ENCODE measurements at places on chromosomes 2 and 18.

DNA sequence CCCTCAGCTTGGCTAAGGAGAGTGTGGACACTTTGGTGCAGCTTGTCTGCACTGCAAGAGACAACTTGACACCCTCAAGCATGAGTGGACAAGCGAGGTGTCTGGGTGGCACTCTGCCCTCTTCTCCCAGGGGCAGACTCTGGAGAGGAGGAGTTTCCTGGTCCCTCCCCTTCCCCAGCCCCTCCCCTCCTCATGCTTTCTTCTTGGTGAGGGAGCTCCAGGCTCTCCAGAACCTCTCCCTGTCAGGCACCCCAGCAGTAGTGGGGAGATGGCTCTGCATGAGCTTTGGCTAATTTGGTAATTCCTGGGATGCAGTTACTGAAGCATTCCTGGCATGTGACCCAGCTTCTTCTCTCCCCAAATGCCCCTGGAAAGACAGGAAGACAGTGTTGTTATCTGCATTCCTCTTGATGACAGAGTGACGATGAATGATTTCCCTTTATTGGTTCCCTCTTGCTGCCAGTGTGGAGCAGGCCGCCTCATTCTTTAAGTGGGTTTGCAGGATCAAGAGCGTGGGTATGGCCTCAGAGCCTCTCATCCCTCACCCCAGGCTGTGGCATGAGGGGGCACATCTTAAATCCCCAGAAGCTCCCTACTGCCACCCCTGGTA lies 89.2 kb downstream of the STPG4 start:
- DNase-seq, result no peak

DNA sequence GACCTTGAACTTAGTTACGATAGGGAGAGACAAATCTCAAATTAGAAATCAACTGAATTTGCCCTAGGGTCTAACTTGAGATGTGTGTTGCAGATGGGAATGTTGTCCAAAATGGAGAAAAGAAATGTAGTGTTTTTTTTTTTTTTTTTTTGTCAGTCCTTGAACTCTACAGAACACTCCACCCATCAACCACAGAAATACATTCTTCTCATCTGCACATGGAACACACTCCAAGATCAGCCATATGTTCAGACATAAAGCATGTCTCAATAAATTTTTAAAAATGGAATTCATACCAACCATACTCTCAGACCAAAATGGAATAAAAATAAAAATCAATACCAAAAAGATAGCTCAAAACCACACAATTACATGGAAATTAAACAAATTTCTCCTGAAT lies 526.5 kb downstream of the FBXO15 start:
- DNase-seq, result no peak

DNA sequence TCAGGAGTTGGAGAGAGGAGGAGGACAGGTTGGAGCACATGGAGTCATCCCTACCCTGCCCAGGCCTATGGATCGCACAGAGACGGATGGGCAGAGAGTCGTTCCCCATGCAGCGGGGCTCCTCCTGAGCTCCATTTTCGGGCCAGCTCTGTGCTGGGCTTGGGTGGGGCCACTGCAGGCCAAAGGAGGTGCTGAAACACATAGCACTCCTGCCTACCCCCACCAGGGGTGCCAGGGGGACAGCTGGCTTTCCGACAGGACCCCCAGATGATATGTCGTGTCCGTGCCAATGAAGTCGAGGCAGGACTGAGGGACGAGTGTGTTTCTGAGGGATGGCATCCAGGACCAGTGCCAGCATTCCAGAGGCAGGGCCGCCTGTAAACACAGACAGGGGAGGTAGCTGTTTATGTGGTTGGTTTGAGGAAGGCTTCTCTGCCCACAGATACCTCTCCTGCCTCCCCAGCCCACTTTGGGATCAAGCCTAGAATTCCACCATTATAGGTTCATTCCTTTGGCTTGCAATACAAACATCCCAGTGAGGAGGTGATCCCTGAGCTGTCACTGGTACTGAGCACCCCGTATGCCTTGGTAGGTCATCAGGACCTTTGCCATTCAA lies 116.6 kb downstream of the GLI2 start:
- DNase-seq, result no peak

GRCh38 chr2:172783165-172783898 lies 47.7 kb downstream of the RAPGEF4 start:
- DNase-seq, result no peak

- DNase-seq, result no peak
Measured at GRCh38 chr2:232280341-232280740, 98.2 kb upstream of the ALPP start.

DNA sequence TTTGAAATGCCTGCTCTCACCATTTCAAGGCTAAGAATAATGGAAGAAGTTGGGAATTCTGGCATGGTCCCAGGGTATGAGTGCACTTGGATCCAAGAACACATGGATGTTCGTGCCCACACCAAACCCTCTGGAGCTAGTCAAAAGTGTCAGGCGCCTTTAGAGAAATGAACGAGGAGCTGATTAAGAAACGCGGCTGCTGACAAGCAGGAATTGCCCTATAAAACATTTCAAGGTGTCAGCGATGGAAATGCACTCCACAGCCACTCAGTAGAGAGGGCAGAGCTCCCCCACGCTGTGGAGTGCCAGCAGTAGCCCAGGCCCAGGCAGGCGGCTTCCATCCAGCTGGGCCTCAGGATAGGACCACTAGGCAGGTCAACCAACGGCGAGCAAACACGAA lies 213.7 kb downstream of the TTC32 start:
- DNase-seq, result no peak

GRCh38 chr2:128835342-128835855 lies 516.7 kb upstream of the HS6ST1 start:
- no peak for DNase-seq

DNA sequence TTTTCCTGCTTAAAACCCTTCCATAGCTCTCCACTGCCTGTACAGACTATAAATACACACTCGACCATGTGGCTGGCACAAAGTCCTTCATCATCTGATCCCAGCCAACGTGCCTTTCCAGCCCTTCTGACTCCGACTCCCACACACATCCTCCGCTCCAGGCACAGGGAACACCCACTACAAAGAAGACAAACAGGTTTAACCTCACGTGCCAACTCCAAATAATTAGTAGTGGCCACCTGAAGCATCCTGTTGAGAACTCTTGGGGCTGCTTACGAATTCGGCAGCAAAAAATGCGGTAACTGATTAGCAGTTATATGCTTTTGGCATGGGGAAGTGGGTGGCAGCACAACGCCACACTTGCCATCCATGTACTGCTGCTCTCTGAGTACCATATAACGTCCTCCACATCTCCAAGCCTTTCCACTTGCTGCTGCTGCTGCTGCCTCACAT lies 12.1 kb downstream of the SPIRE1 start:
- peak; percentile 20 for DNase-seq

GRCh38 chr2:1504311-1504750 lies 91.1 kb downstream of the TPO start:
- no peak for DNase-seq

- DNase-seq, result peak; percentile 38
Measured at GRCh38 chr18:49668574-49669275, 106.9 kb downstream of the LIPG start.

DNA sequence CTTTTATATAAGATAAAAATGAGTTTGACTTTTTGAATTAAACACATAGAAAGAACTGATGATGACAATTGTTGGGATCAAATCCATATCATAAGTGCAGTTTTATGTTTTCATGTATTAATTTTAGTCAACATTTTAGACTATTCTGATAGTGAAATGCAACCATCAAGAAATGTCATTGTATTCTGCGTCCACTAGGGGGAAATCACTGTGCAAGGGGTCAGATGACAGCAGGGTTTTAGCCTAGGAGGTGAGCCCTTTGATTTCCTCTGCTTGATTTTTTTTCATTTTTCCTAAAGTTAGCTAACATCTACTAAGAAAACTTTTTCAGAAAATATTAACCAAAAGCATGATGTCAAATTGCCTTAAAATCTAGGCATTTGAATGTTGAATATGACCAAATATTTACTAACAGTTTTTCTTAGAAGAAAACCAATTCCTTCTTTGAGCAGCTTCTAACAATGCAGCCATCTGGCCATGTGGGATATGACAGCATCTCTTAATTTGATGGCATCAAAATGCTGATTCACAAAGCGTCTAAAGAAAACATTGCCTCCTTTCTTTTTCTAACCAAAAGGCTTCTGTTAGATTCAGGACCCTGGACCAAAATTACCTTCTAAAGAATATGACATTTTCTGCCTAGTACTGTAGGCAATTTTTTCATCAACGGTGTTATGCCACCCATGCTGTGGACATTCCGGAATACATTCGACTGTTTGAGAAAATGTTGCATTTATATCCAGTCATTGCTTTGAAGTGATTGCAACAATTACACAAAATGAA lies 141.5 kb downstream of the SPHKAP start:
- DNase-seq, result no peak

GRCh38 chr2:132615329-132616085 lies 54.5 kb downstream of the LYPD1 start:
- DNase-seq, result no peak

DNA sequence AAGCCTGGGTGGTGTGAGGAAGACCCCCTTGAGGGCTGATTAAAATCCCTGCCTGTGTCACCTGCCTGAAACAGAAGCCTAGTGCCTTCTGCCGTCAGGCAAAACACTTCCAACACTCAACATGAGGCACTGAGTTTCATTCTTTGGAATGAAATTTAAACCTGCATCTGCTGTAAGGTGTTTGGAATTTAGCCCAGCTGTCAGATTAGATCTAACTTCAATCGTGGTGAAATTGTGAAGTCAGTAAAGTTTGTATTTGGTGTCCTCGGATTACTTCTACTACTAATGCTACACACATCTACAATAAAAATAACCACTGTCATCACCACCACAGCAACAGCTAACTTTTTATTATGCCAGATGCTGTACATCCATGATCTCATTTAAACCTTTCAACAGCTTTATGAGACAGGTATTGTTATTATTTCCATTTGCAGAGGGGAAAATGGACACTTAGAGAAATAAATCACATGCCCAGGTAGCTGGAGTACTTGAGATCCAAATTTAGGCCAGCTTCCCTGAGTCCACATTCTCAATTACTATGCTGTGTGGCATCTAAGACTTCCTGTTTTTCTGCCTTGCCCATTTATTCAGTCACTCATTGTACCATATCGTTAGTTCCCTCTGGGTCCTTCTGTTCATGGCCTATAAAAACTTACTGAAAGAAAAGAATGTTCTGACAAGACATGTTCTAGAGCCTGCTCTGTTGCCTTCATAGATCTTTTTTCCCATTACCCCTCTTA lies 98.2 kb upstream of the GCFC2 start:
- no peak for DNase-seq

DNA sequence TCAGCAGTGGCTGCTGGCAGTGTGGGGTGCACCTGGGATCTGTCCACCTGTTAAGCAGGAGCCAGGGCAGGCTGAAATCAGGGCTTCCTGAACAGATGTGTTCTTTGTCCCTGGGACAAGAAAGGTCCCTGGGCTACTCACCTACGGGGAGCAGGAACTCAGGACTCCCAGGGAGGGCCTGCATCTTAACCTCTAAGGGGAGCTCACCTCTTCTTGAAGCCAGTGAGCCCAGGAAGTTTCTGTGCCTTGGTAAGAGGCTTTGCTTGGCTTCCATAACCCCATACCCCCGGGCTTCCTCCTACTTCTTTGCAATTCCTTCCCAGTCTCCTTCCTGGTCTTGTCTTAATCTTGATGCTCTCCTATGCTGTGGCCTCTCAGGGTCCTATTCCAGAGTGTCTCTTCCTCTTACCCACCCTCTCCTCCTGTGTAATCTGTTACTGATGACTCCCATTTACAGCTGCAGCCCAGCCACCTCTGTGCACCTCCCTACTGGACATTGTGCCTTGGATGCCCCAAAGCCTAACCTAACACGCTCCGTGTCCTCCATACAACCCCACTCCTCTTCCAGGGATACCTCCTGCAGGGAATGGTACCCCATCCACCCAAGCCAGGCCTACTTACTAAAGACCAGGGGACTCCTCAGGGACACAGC lies 55.7 kb upstream of the MAPRE3 start:
- DNase-seq, result no peak

DNA sequence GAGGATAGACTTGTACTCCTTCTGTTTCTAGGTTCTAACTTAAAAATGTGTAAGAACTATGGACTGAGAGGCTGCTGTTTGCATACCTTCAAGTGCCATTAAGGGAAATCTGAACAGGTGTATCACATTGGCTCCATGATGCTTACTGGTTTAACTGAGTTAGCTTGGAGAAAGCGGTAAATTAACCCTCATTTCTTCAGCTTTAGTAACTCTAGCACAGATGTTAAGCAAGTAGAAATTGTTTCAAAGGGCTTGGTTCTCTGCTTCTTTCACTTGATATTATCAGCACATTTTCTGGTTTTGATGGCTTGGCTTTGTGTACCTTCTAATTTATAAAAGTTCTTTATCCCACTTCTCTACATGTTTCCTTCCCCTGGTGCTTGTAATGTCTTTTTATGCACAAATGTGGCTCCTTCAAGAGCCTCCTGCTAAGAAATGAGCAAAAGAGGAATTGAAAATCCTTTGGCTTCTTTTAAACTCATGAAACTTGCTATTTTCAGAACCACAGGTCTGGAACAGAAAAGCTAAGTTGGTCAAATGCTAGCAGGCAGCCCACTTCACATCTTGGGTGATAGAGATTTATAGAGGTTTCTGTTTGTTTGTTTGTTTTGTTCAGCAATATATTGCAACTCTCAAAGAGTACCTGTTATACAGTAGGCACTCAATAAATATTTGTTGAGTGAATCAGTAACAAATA lies 249.9 kb upstream of the THUMPD2 start:
- no peak for DNase-seq

- no peak for DNase-seq
Measured at GRCh38 chr2:147373800-147374422, 470.9 kb upstream of the ACVR2A start.

DNA sequence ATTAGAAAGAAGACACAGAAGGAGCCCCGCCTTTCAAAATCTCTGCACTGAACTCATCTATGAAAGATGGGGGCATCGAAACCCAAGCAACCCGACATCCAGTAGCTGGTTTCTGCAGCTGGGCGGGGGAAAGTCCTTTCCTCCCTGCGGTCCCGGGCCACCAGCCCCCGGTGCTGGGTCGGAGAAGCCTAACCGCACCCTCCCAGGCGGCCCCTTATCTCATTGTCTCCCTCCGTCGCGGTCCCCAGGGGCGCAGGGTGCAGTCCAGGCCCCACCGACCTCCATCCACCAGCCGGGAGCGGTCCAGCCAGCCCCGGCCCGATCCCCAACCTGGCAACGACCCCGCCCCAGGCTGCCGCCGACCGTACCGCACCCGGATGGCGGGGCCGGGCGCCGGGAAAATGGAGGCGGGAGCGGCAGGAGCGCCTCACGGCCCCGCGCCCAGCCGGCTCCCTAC lies 452 bp downstream of the RAPH1 start:
- DNase-seq, result no peak

- peak; percentile 67 for DNase-seq
Measured at GRCh38 chr2:134124047-134124753, 129.7 kb upstream of the MGAT5 start.

All from NCI-H446 treated with DMSO at 0.1 percent for 48 hours (cell line).